Activated gamma-delta T cell treated with Interleukin-2 at 50 U/mL for 16 hours (primary cell): ENCODE measurements at places on chromosomes 3 and 15.

DNA sequence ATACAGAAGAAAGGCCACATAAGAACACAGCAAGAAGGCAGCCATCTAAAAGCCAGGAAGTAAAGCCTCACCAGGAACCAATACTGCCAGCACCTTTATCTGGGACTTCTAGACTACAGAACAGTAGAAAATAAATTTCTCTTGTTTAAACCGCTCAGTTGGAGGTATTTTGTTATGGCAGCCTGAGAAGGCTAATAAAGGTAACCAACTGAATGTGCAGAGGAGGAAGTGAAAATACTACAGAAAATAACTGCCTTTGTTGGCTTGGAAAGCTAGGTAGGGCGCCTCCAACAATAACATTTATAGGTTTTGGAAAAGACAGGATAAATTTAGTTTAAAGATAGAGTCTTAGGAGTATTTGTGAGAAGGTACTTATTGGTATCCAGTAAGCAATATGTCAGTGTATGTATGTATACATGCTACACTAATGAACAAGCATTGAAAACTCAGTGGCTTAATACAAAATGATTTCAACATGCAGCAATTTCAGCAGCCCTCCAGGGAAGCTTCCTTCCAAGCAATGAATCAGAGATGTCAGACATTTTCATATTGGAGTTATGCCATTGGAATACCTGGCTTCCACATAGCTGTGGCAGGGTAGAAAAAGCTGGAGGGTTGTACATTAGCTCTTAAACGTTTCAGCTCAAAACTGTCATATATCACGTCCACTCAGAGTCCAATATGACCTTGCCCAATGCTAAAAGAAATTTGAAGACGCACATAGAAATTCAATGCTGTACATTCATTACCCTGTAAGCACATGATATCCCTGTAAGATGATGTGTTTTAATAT is 48.9 kb downstream of the ZBBX start:
- no peak for DNase-seq

DNA sequence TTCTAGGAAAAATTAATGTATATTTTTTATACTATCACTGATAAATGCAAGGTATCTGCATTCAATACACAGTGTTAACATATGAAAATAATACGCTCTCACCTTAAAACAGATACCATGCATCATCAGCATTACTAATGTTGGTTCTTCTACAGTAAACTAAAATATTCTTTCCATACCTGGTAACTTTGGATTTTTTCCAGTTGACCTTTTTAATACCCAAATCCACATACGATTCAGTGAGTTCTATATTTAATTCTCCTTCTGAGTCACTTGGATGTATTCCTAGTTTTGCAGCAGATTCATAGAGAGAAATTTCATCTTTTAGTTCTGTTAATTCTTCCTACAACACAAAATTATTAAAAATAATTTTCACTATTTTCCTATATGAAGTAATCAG is 29.9 kb downstream of the CEP152 start:
- no peak for DNase-seq

GRCh38 chr15:22823495-22824128 is 14.9 kb upstream of the NIPA2 start:
- no peak for DNase-seq

GRCh38 chr15:75452865-75453702 is 1.6 kb upstream of the SIN3A start:
- peak; percentile 42 for DNase-seq

- DNase-seq, result no peak
Measured at GRCh38 chr3:17044855-17045254, 160.1 kb downstream of the PLCL2 start.

DNA sequence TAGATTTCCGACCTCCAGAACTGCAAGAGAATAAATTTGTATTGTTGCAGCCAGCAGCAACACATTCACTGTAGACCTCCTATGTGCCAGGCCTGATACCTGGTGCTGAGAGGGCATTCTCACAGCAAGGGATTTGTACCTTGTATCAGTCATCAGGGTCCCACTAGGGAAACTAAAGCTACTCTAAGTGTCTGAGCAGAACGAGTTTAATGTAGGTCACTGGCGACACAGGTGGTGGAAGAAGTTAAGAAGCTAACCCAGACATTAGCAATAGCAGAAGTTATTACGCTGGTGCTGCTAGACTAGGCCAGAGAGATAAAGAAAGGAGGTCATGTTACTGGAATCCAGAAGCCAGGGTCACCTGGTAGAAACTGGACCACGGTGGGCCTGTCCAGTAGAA is 60.5 kb upstream of the BCL6 start:
- DNase-seq, result no peak
